ENCODE measurements at places on chromosomes 7 and 10.
A peak's percentile ranks its signal among the peaks of the same experiment; 100 is the strongest.

- no peak for DNase-seq
These were observed 45.2 kb downstream of the GPR141 start for GRCh38 chr7:37728747-37729146.

DNA sequence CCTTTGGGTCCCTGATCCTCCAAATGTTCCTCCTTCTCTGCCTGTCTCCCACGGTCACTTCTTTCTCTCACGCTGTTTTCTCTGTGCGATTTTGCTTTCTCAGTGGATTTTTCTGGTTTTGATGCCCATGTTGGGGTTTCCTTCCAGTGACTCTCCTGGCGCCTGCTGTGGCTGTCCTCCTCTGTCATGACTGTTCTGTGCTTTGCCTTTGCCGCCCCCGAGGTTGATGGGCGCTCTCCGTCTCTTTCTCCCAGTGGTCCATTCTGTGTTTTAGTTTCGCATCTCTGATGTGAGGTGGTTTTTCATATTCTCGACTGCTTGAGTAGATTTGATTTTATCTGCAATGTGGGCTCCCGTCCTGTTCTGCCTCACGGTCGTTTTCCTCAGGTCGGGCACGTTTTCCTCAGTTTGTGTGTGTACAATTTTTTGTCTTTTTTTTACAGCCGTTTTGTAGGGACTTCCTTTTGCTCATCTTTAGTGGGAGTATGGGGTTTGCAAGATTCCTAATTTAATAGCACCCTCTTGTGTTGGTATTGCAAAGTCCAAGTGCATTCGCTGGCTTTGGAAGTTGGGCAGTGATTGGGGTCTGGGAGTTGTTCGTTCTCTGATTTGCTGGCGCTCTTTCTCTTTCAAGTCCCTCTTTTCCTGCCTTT, 100.0 kb downstream of the INPP5A start:
- peak; percentile 67 for DNase-seq

DNA sequence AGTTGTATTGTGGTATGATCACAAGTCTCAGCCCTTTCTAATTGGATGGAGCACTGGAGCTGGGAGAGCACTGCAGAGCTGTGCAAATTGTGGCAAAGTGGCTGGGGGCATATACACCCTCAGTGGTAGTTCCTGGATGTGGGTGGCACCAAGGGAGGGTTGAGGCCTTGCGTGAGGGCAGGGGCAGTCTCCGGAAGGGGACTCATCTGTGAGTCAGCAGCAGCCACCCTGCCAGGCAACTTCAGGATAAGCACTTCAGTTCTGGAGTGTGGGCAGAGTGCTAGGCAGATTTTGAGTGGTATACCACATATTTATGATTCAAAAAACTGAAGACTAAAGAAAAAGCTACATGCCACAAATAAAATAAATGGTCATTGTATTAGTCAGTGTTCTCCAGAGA, 210.5 kb downstream of the ETV1 start:
- DNase-seq = no peak

- DNase-seq = no peak
These were observed 30.6 kb upstream of the GPNMB start for GRCh38 chr7:23216021-23216420.

DNA sequence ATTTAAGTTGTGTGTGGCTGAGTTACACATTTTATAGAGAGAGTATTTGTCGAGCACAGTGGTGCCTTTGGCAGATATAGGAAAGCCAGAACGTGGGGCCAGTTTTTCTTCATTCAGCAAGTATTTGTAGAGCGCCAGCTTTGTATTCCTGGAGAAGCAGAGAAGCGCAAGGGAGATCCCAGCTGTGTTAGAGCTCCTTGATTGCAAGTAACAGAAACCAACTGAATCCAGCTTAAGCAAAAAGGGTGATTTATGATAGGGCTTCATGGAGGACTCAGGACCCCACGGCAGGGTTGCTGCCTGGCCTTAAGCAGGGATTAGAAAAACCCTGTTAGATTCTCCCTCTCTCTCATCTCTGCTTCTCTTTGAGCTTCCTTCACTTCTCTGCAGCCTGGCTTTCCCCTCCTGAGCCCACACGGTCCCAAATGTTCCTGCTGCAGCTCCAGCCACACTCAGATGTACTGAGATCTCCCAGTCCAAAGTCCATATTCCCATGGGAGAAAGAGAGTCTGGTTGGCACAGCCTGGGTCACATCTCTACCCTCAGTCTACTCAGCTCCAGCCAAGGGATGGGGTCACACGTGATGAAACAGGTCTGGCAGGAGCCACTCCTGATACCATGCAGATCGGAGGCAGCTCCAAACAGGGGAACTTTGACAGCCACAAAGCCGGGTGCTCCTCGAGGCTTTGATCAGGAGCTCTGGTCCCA, 16.7 kb downstream of the UBTD1 start:
- DNase-seq = no peak

- DNase-seq = no peak
These were observed 27.3 kb downstream of the SLC18A2 start for GRCh38 chr10:117268258-117268657.

- DNase-seq = peak; percentile 63
These were observed 145.2 kb downstream of the FRMD4A start for GRCh38 chr10:14185316-14186045.

DNA sequence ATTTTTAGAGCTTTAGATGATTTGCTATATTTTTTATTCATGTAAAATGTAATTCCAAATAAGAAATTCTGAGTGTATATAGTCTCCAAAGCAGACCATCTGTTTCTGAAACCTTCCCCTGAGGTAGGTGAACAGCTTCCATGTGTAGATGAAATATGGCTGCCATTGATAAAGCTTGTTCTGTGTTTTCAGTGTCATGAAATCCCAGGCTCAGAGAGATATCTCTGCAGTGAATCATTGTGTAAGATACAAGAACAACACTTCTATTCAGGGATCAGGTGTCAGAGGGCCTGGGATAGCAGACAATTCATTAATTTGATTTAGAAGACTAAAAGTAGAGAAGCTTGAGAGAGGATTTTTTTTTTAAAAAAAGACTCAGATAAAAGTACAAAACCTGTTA, 29.1 kb downstream of the ACTA2 start:
- DNase-seq = no peak

GRCh38 chr7:80968606-80969005, 49.8 kb upstream of the SEMA3C start:
- DNase-seq = no peak

DNA sequence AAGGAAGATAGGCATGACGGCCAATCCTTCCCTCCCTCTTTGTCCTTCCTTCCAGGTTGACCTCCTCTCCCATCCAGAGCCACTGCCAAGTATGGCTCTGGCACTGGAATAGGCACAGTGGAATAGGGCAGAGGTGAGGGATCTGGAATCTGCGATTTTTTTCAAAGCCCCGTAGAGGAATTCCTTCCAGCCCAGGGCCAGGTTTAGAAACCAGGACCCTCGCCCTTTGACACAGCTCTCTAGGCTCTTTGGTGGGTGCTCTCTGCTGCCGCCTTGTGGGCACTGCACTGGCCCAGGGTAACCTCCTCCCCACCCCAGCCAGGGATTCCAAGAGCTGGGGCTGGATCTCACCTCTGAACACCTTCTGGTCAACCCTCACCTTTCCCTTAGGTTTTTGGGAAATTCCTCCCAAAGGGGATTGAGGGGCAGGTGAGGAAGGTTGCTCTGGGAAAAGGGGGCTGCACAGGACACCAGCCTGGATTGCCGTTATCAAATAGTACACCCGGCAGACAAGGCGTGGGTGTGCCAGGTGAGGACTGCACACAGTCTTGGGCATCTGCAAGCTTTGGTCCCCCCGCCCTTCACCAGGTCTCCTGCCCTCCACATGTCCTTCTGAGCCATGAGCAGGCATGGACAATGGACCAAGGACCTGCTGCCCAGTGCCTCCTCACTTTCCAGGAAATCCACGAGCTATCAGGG, 22.8 kb downstream of the C10orf105 start:
- DNase-seq = peak; percentile 36

DNA sequence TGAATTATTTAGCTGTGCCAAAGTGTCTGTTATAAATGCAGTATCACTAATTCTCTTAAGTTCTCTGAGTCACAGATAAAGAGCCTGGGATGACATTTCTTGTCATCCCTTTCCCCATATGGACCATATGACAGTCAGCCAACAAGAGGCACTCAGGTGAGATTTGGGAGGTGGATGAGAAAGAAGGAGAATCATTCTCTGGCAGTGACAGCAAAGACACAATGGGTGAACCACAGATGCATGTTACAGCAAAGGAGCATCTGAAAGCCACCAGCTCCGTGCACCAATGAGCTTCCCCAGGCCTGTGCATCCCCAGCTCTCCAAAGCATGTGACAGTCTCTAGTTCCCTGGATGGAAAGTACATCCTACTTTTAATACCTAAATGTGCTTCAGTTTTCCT, 10.8 kb downstream of the GIMAP6 start:
- no peak for DNase-seq

GRCh38 chr10:73867126-73867807, 7.1 kb downstream of the CAMK2G start:
- DNase-seq = no peak

GRCh38 chr10:20110125-20111100, 294.2 kb downstream of the PLXDC2 start:
- DNase-seq = no peak

DNA sequence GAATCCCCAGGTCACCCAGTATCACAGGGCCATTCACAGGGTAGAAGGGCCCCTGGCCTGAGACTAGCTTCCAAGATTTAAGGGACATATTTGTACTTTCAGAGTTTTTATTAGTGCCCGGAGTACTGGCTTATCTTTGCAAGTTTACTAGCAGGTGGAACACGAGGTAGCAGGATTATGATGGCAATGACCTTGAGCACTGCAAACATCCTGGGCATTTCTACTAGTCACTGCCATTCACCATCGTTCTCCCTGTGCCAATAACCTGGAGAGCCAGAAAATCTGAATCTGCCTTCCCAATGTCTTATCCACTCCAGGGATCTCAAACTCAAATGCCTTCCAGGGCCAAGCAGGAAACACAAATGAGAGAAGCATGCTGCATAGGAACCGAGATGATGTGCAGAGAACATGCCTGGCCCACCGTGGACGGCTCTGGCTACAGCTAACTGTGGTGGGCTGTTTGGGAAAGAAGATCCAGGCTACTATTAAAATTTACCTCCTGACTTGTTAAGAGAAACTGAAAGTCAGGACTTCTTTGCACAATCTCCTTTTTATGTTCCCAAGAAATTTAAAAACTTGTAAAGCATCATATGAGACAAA, 16.7 kb downstream of the FAM53B start:
- DNase-seq = no peak

DNA sequence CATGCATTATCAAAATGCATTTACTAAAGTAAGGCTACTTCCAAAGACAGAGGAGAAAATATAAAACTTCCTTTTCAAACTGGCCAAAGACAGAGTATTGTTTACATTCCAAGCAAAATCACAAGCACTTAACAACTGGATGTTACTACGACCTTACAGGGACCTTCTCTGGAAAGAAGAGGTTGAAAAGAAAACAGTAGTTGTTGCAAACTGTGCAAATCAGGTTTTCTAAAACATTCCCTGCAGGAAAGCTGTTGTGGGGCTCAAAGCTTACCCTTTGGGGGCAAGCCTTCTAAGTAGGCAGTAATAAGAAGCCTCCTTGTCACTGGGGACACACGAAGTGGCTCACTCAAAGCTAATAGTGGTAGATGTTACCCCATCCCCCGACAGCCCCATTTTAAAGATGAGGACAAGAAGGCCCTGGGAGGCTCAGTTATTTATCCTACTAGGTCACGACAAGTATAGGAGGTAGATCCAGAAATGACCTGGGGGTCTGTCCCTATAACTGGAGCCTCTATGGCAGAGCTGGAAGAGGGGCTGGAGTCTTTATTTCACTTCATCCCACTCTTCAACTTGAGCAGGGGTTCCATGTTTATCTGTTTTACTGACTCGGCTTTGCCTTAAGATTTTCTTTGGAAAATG, 46.6 kb downstream of the ATXN7L1 start:
- no peak for DNase-seq

DNA sequence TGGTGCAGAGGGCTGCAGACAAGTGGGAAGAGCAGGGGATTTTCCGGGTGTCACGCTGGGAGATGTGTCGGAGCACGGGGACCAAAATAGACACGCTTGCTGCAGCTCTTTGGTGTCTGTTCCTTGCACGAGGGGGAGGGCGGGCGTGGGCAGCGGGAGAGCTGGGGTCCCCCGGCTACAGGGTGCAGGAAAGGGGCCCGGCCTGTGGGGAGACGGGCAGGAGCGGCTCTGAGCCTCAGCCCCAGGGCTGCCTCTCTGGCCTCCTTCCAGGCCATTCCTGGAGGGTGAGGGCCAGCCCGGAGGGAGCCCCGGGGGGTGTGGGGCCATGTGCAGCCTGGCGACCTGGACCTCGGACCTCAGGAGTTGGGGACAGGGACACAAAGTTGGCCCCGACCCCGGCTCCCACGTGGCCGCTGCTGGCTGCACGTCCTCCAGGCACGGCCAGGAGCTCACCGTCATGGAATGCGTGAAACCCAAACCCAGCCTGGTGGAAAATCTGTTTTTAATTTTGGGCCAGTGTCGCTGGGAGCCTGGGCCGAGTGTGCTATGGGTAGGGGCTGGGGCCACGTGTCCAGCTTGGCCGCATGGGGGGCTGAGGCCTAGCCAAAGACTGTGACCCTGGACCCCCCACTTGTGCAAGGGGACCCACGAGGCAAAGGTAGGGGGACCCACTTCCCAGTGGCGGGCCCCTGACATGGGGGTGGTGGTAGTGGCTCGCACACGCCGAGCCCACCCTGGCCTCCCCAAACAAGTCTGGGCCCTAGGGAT, 6.6 kb downstream of the TTYH3 start:
- no peak for DNase-seq

DNA sequence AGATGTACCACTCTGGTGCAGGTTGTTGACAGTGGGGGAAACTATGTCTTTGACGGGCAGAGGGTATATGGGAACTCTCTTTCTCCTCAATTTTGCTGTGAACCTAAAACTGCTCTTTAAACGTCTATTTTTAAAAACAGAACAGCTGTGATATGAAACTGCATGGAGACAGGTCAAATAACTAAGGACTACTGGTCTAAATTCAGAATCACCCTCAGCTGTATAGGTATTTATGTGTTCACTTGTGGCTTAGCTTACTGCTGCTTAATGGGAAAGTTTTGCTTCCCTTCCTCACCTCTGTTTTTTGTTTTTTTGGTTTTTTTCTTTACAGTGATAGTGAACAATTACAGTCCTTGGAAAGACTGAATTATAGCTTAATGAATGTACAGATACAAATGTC, 86.9 kb upstream of the STRIP2 start:
- DNase-seq = no peak

- no peak for DNase-seq
These were observed 245.4 kb upstream of the GALNT17 start for GRCh38 chr7:70886547-70886946.

- DNase-seq = peak; percentile 26
These were observed 90.3 kb downstream of the BTRC start for GRCh38 chr10:101444058-101444898.

GRCh38 chr7:114628362-114628761, 213.7 kb downstream of the FOXP2 start:
- no peak for DNase-seq

- DNase-seq = no peak
These were observed 13.5 kb downstream of the KCTD7 start for GRCh38 chr7:66642186-66642585.
